ENCODE measurements at places on chromosomes 5 and 9.

DNA sequence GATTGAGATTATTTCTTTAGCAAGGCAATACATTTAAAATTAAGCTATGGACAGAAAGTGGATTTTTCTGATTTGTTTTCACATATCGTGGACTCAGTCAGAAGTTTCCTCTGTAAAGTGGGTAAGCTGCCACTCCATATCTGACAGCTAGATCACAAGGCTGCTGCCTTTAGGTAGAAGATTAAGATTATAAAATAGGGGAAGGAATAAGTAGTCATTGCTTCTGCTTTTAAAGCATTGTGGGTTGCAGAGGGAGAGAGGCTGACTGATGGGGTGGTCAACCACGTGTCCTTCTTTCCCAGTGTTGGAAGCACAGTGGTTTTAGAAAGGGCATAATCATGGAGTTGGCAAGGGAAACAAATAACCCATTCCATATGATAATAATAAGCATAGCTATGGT is 74.3 kb upstream of the MOCS2 start:
- DNase-seq, result no peak

- no peak for DNase-seq
Observed at GRCh38 chr9:121679901-121680635, 28.6 kb downstream of the DAB2IP start.

DNA sequence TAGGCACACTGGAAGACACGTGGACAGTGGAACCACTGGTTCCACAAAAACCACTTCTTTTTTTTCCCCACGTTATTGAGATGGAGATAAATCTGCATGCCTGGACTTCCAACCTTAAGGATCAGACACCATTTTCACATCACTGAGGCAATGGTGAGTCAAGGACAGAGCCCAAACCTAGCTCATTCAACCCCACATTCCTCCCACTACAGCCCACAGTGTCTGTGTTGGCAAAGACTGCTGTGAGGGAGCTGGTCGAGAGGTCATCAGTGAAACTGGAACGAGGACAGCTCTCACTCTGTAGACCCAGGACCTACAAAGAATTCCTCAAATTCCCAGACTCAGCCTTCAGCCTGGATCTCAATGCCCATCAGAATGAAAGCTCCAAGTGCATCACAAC is 74.8 kb downstream of the ABCA1 start:
- DNase-seq, result no peak

- DNase-seq, result no peak
Observed at GRCh38 chr9:87543251-87543650, 45.6 kb downstream of the DAPK1 start.

GRCh38 chr5:88391116-88391515 is 122.5 kb upstream of the TMEM161B start:
- DNase-seq, result no peak

DNA sequence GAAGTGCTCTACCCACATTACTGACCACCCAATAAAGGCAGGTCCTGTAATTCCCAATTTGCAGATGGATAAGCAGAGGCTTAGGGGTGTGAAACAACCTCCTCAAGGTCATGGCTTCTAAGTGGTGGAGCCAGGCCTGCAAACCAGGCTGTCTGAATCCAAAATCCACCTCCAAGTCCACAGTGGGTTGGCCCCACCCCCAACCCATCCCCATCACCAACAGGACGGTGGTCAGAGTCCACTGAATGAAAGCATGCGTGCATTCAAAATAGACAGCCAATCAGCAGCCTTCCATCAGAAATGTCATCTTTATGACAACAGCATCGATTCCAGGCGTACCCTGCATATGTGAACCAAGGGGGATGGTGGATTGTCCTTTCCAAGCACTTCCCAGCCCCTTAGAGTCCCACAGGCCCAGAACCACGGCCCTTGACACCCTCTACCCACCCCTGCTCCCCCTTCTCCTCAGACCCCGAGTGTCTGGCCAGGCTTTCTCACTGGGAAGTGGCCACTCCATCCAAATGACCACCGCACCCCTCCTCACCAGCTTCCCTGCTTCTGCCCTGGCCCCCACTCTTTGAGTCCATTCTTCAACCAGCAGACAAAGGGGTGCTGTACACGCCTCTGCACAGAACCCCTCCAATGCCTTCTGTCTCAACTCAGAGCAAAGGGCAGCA is 133.1 kb downstream of the KCNIP1 start:
- DNase-seq, result no peak

GRCh38 chr9:78714576-78714975 is 417.7 kb downstream of the PSAT1 start:
- DNase-seq, result no peak

DNA sequence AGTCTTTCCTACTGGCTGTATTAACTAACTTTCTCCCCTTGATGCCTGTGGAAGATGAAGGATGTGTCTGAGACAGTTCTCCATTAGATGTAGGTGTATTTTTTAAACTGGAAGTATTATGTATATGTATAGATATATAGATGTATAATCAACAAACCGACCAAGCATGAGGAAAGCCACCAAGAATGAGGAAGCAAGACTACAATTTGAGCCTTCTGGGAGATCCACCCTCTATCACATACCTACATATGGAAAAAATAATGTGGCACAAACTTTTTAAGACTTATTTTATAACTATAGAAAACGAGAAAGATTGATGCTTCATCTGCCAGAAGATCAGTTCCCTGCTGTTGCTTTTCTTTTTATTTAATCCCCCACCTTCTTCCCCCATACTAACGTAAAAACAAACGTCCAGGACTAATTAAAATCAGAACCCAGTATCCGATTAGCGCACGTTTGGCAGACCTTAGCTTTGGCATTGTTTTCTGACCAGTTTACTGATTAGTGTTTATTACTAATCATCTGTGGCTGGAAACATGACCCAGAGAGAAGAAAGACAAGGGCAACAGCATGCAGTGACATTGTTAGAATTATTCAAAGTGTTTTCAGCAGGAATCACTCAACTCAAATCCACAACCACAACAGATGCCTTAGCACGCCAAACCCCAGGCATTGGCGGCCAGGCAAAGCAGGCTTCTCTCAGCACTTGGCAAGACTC is 490.2 kb downstream of the EBF1 start:
- no peak for DNase-seq

- DNase-seq, result no peak
Observed at GRCh38 chr9:91727316-91727861, 222.6 kb downstream of the ROR2 start.

DNA sequence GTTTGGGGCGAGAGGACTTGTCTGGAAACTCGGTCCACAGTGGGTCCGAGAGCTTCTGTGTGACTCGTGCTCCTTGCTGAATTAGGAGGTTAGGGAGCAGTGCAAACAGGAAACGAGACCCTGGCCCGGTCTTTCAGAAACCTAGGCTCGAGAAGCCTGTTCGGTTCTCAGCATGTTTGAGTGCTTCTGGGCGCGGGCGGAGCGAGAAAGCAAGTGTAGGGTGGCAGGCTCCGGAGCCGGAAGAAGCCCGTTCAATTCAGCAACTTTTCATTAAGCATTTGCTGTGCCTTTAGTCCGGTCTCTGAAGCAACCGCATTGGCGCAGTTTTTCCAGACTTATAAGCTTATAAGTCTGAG is 547 bp downstream of the CLTA start:
- peak; percentile 40 for DNase-seq

GRCh38 chr5:31972558-31972957 is 201.6 kb downstream of the GOLPH3 start:
- no peak for DNase-seq

GRCh38 chr9:26955222-26955903 is 849 bp upstream of the IFT74 start:
- DNase-seq, result peak; percentile 24

GRCh38 chr5:66171349-66172344 is 27.5 kb downstream of the SREK1 start:
- DNase-seq, result peak; percentile 81

GRCh38 chr9:17222932-17223331 is 88.1 kb downstream of the CNTLN start:
- DNase-seq, result no peak

DNA sequence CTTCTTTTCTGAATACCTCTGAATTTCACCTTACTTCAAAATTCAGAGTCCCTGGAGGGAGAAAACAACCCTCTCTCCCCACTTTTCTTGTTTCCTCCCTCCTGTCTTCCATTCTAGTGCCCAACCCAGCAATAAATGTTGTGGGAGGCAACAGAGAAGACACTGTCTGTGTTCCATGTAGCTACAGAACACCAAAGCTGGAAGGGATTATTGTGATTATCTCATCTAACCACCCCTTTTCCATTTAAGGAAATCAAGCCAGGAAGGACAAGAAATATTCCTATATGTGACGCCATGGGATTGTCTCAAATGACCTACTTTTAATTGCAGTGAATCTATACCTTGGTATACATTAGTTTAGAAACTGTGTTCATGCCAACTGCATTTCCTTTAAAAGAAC is 476.6 kb upstream of the TNC start:
- no peak for DNase-seq

- no peak for DNase-seq
Observed at GRCh38 chr9:136660971-136661550, 1.7 kb upstream of the EGFL7 start.

GRCh38 chr5:1118738-1119137 is 6.9 kb upstream of the SLC12A7 start:
- no peak for DNase-seq

- no peak for DNase-seq
Observed at GRCh38 chr5:63794296-63794695, 167.9 kb downstream of the HTR1A start.

GRCh38 chr9:385818-386398 is 171.2 kb downstream of the DOCK8 start:
- no peak for DNase-seq

GRCh38 chr5:135989686-135990085 is 34.9 kb upstream of the LECT2 start:
- no peak for DNase-seq

Measured in CD4-positive, alpha-beta T cell treated with Interferon alpha-2 for 1 hour (primary cell).